Panc1 (cell line): ENCODE measurements at places on chromosomes 7 and 10. TPM values are rescaled to one million over a fixed set of nuclear protein-coding genes. Genes with fewer than 3 reads are reported as not detected.
A peak's percentile ranks its signal among the peaks of the same experiment; 100 is the strongest.

- H3K27ac ChIP-seq, result no peak overlapping the region
- DNase-seq, result no peak
- H3K4me1 ChIP-seq, result no peaks in the 10 kb centered on the region
- H3K36me3 ChIP-seq, result no peaks in the 10 kb centered on the region; the same call in 1 of the 2 replicates
- H3K4me3 ChIP-seq, result no peak overlapping the region
Observed at GRCh38 chr7:138538518-138538917, 78.5 kb downstream of the TRIM24 start.

DNA sequence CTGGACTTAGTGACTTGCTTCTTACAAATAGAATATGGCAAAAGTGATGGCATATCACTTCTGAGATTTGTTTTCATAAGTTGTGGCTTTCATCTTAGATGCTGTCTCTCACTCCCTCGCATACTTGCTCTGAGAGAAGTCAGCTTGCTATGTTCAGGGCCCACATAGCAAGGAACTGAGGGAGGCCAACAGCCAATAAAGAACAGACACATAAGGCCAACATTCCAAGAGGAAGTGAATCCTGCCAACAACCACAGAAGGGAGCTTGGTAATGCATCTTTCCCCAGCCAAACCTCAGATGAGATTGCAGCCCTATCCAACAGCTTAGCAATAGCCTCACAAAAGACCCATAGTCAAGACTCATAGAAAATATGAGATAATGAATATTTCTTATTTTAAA is 39.2 kb upstream of the DMTF1 start:
- H3K4me1 ChIP-seq, result no peaks in the 10 kb centered on the region
- no peaks in the 10 kb centered on the region for H3K36me3 ChIP-seq
- H3K4me3 ChIP-seq, result no peak overlapping the region
- no peak overlapping the region for H3K27ac ChIP-seq

The FANK1 gene
- total RNA-seq, result 19.1 TPM

DNA sequence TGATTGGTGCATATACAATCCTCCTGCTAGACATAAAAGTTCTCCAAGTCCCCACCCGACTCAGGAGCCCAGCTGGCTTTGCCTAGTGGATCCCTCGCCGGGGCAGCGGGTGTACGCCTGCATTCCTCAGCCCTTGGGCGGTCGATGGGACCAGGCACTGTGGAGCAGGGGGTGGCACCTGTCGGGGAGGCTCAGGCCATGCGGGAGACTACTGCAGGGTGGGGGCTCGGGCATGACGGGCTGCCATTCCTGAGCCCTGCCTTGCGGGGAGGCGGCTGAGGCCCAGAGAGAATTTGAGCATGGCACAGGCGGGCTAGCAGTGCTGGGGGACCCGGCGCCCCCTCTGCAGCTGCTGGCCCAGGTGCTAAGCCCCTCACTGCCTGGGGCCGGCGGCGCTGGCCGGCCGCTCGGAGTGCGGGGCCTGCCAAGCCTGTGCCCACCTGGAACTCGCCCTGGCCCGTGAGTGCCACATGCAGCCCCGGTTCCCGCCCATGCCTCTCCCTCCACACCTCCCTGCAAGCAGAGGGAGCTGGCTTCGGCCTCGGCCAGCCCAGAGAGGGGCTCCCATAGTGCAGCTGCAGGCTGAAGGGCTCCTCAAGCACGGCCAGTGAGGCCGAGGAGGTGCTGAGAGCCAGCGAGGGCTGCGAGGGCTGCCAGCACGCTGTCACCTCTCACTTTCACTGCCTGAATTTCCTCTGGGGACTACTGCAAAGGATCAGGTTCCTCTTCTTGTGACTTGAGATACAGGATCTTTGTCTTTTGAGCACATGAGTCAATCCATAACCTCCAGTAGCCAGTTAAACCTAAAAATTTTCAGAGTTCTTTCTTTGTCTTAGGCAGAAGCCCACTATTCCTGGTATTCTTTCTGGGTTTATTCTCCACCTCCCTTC is 25.1 kb upstream of the ELOVL3 start:
- peaks cover 4% of the 10 kb centered on the region; the same call in 1 of the 2 replicates for H3K27me3 ChIP-seq
- H3K27ac ChIP-seq, result no peak overlapping the region
- H3K36me3 ChIP-seq, result no peaks in the 10 kb centered on the region
- no peaks in the 10 kb centered on the region for H3K4me1 ChIP-seq

- no peaks in the 10 kb centered on the region; the same call in 1 of the 2 replicates for H3K27me3 ChIP-seq
- H3K27ac ChIP-seq, result no peak overlapping the region
- H3K4me1 ChIP-seq, result no peaks in the 10 kb centered on the region
- no peaks in the 10 kb centered on the region for H3K36me3 ChIP-seq
Observed at GRCh38 chr7:82678716-82679115, 235.1 kb upstream of the CACNA2D1 start.

- no peaks in the 10 kb centered on the region for H3K27me3 ChIP-seq
- H3K27ac ChIP-seq, result no peak overlapping the region
- H3K4me3 ChIP-seq, result no peak overlapping the region
- no peaks in the 10 kb centered on the region for H3K4me1 ChIP-seq
- DNase-seq, result no peak
Observed at GRCh38 chr10:31635009-31635408, 293.6 kb downstream of the ARHGAP12 start.

DNA sequence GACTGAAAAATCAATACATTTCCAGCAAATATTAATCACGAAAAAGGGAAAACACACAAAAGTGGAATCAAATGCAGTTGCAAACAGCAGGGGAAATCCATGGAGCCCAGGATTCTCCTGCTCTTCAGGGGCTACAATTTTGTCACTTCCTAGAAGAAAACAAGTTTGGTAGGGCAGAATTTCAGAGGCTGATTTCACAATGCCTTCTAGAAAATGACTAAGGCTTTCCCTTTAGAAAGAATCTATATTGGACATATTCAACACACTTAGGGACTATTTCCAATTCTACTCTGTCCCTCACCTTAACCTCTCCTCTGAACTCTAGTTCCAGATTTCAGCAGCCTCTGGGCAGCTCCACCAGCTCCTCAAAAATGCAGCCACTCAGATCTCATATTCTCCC is 111.3 kb downstream of the HECTD2 start:
- no peak for DNase-seq
- no peaks in the 10 kb centered on the region for H3K4me1 ChIP-seq
- H3K27ac ChIP-seq, result no peak overlapping the region

- DNase-seq, result no peak
- no peaks in the 10 kb centered on the region for H3K27me3 ChIP-seq
- peak overlapping the region; percentile 27 for H3K4me3 ChIP-seq
- peak overlapping the region; percentile 79 for H3K27ac ChIP-seq
- no peaks in the 10 kb centered on the region for H3K36me3 ChIP-seq
Observed at GRCh38 chr10:119211176-119211575, 3.8 kb downstream of the GRK5 start.

- no peak overlapping the region for H3K4me3 ChIP-seq
- no peaks in the 10 kb centered on the region for H3K27me3 ChIP-seq
- H3K36me3 ChIP-seq, result peaks cover 8% of the 10 kb centered on the region
- no peak overlapping the region for H3K27ac ChIP-seq
- no peaks in the 10 kb centered on the region for H3K4me1 ChIP-seq
Observed at GRCh38 chr10:96955794-96956193, 123.7 kb downstream of the LCOR start.
